ENCODE measurements at places on chromosomes 1 and 21.
A peak's percentile ranks its signal among the peaks of the same experiment; 100 is the strongest.

GRCh38 chr21:31233711-31234110 is 110.3 kb downstream of the TIAM1 start:
- DNase-seq = no peak

GRCh38 chr1:222106377-222106776 is 364.5 kb upstream of the DUSP10 start:
- DNase-seq = no peak

DNA sequence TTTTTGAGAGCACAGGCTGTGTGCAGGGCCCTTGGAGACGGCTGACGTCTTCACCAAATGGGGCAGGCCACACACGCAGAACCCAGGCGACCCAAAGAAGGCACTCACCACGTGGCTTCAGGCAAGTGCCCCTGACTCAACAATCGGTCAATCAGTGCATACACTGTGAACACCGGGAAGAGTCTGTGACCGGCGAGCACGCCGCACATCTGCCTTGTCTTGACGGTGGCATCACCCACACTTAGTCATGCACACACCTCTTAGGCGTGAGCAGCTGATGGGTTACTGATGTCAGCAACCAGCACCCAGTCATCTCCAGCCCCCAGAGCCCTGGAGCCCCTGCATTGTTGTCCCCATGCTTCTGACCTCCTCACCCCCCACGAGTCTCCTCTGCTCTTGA is 4.9 kb upstream of the LRRC3 start:
- DNase-seq = no peak

DNA sequence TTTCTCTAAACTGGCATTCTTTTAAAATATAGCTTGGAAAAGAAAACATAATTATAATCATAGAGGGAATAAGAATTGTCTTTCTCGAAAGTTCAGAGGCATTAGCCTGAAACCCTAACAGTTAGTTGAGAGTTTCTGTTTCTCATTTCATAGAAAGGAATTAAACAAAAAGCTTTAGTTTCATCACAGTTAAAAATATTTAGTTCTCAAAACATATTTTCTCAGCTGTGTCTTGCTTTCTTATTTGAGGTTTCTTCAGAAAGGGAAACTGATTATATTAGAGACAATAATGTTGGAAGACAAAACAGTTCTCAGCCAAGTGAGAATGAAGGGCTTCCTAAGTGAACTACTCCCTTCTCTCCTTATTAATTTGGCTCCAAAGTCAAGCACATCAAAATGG is 75.4 kb upstream of the C1orf105 start:
- no peak for DNase-seq

GRCh38 chr1:89762386-89762778 is 58.5 kb upstream of the LRRC8D start:
- DNase-seq = no peak

DNA sequence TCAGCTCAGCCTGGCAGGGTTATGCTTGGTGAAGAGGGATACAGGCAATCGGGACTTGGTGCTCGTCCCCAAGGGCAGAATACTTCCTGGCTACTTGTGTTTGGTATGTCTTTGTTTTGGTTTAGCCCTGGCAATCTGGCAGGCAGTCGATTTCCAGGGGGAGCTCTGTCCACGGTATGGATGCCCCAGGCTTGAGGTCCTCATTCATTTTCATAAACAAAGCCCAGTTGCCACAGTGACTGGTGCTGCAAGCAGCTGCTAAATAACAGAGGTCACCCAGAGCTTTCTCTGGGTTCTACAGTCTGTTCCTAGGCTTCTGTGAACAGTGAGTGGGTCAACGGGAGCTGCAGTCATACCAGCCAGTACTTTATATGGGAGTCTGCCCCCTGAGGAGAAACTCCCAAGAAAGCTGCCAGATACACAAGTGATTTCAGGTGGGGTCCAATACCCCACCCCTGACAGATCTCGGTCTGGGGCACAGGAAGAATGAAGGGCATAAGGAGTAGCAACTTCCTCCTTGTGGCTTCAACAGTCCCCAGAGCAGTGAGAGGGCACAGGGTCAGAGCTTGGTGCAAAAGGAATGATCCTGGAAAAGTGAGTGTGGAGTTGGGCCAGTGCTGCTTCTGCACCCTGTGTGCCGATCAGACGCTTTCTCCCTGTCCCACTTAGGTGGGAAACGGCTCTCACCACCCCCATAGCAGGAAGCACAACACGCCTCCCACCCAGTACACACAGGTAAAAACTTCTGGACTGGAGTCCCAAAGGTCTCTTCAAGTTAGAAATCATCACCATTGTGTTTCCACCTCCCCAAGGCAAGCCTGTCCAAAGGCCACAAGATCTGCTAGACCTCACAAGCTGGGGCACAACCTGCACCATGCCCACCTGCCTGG is 55.5 kb downstream of the TGFBR3 start:
- DNase-seq = no peak

DNA sequence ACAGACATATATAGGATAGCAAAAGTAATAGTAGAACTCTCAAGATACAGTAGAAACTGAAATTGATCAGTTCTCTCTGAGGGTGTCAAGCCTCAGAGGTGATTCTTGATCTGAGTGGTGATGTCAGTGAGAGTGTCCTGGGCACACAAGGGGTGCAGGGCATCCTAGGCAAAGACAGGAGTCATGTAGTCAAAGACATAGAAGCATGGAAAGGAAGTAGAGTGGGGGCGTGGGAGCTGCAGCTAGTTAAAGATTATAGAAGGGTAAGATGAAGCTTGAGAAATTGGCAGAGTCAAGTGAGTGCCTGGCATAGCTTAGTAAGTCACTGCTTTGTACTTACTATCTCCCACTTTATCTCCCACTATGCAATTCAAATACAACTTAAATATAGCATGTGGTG is 22.8 kb downstream of the CDC7 start:
- DNase-seq = no peak

GRCh38 chr21:41580758-41581554 is 73.0 kb upstream of the TMPRSS2 start:
- DNase-seq = no peak

- peak; percentile 80 for DNase-seq
These were observed 645 bp downstream of the IVNS1ABP start for GRCh38 chr1:185316163-185317033.

DNA sequence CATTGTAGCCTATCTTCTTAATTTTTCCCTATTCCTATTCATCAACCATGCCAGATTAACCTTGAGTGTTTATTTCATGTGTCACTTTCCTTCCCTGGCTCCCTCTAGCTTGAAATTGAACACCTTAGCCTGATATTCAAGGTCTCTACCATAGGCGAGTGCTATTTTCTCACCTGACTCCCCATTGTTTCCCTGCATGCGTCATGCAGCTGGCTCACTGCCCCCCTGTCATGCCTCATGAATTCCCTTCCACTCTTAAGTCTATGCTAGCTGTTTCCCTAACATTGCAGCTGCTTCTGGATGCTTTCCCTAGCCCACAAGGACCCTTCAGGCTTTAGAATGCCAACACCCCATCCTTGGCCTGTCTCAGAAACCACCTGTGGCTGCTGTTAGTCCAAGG is 56.7 kb upstream of the CD1D start:
- DNase-seq = no peak

DNA sequence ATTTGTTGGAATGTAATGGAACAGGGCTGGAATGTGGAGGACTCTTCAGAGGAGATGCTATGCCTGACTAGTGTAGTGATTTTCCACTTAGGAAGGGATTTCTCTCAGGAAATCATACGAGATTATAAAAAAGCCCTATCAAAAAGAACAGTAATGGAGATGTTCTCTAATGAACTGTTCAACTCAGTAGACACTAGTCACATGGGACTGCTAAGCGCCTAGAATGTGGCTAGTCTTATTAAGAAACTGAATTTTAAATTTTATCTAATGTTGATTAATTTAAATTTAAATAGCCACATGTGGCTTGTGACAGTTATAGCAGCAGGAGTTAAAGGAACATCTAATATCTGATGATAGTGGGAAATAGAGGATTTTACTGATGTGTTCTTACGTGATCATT is 94.0 kb downstream of the SLC35F3 start:
- DNase-seq = no peak

DNA sequence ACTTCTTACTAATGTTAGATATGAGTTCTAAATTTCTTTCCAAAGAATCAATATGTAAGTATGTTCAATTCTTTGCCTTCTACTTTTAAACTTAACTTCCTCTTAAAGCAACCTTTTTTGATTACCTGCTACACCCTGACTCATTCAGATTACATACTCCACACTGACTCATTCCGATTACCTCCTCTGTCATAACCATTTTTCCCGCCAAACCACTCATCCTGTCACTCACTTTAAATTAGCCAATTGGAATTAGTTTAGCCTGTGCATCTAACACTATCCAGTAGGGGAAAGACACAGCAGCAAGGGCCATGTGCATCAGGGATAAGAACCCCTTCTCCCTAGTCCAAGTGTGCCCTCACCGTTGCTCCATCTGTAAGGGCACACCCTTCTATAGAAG is 815.5 kb downstream of the BRINP3 start:
- DNase-seq = no peak

- DNase-seq = no peak
These were observed 94.8 kb upstream of the SGIP1 start for GRCh38 chr1:66439031-66439740.

- DNase-seq = no peak
These were observed 121.2 kb downstream of the EPHB2 start for GRCh38 chr1:22831729-22832413.

DNA sequence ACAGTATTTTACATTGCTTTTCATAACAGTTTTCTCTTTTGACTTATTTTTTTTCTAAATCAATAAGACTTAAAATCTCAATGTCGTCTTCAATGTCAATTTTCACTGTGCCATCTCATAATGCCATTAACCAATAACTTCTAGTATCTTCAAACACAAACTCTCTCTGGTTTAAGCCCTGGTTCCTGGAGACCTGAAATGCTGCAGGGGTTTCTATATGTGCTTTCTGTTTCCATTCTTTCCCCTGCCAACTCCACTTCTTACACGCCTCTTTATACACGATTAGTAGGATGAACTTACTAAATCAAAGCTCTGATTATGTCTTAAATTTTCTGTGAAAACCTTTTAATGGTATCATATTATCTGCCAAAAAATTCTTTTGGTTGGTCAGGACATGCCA is 191.4 kb downstream of the AMY1C start:
- DNase-seq = no peak

DNA sequence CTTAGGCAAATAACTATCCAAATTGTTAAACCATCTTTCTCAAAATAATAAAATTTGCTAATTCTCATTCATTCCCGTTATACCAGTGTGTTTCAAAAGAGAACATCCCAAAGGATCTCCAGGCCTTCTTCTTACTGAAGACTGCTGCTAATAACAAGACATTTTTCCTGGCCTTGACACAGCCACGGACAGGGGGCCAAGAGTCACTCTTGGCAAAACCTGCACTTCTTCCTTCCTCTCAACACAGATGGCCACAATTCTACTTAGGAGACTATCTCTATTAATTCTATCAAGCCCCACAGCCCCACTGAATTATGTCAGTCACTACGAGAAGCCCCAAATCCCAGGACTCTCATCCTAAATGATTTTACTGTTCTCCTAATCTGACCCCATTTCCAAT is 86.0 kb downstream of the EVI5 start:
- no peak for DNase-seq

DNA sequence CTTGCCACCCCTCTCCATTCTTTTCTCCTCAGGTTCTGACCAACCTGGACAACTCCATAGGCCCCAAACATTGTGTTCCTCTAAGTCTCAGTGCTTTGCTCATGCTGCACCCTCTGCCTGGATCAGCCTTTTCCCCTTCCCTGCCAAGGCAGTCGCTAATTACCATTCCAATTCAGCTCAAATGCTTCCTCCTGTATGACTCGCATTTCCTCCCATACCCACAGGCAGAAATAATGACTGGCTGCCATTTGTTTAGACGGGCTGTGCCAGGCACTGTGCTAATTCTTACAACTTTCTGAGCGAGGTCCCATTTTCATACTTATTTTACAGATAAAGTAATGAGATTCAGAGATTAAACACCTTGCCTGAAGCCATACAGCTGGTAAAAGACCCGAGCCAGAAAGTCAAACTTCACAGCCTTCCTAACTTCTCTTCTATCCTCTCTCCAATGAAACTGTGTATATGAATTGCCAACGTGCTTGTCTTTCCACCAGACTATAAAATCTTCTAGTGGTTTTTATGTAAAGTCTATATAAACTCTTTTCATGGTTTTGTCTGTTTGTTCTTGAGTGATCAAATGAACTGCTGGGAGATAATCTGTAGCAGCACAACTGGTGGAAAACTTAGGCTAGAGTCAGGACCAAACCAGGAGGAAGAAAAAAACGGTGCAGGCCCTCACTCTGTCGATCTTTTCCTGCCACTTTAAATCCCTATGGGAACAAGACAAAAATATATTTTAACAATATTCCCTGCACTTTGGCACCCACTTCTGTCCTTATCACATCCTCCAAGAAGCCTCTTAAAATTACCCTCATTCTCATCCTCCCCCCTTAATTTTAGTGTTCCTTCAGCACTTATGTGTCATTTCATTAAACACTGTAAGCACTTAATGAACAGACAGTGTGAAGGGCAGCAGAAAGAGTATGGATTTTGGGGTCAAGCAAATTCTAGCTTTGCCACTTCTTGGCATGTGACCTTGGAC is 33.7 kb downstream of the RAB3B start:
- DNase-seq = no peak

GRCh38 chr21:39105341-39105765 is 77.9 kb downstream of the PSMG1 start:
- no peak for DNase-seq

GRCh38 chr1:18761948-18762840 is 97.3 kb downstream of the TAS1R2 start:
- no peak for DNase-seq

DNA sequence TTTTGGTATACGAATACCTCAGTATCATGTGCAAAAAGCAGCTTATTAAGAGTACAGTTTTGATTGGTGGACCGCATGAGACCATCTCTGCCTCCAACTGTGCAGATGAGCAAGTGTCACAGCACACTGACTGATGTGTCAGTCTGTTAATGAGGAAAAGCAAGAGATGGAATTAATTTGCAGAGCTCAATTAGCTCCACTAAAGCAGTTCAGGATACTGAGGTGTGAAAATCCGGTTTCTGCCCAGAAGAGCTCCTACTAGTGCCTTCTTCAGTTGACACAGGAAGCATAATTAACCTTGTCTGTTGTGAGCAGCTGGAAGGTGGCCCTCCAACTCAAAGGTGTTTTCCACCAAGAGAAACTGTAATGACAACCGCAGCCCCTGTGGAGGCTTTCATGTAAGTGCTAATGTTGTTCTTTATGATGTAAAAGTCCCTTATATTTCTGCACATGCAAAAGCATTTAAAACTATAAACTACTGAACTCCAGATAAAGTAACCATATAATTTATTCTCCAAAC is 44.3 kb downstream of the PCNX2 start:
- no peak for DNase-seq

- DNase-seq = peak; percentile 15
These were observed 5.0 kb downstream of the RABGGTB start for GRCh38 chr1:75791022-75791421.

GRCh38 chr1:220031287-220031686 is 15.0 kb downstream of the EPRS1 start:
- DNase-seq = no peak

GRCh38 chr1:236063919-236064673 is 794 bp downstream of the NID1 start:
- no peak for DNase-seq

- no peak for DNase-seq
These were observed 37.9 kb downstream of the KRTAP20-3 start for GRCh38 chr21:30680586-30680985.

GRCh38 chr1:108560189-108560873 is 431 bp downstream of the EEIG2 start:
- no peak for DNase-seq

Measured in NCI-H1930 (cell line).